ENCODE measurements at places on chromosomes 11 and 22.

GRCh38 chr11:20029193-20029592, 131.1 kb downstream of the DBX1 start:
- no peak for DNase-seq

- no peak for DNase-seq
Observed at GRCh38 chr22:40720538-40721256, 41.4 kb downstream of the MCHR1 start.

- peak; percentile 46 for DNase-seq
Observed at GRCh38 chr22:22942511-22943329, 55.1 kb downstream of the IGLL5 start.

- DNase-seq = no peak
Observed at GRCh38 chr11:116712428-116712827, 60.4 kb downstream of the BUD13 start.

DNA sequence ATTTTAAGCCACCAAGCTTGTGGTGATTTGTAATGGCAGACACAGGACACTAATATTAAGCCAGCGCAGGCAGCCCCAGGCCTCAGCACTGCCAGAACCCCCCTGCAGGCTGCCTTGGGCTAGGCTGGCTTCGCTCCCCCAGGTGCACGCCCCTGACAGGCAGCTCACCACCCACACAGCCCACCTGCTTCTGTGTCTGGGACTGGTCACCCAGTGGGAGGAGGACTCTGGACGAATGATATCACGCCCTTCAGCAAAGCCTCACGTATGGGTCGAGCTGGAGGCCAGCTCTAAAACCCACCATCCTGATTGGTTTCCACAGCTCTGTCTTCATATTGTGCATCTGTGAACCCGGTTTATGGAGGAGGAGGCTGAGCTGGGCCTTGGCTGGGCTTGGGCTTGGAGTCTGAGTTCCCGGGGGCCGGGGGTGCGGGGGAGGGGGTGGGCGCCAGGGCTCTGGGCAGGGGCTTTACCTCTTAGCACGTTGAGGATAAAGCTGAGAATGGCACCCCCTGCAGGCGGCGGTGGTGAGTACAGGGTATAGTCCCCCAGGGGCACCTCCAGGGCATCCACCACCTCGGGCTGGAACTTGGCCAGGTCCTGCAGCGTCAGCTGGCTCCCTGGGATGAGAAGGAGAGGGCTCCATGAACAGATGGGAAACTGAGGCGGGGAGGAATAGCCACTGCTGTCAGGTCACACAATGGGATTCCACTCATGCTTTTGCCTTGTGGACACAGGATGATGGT, 13.8 kb downstream of the GGT5 start:
- peak; percentile 39 for DNase-seq

GRCh38 chr11:80783561-80783960, 1342.7 kb upstream of the TENM4 start:
- no peak for DNase-seq

GRCh38 chr11:22138264-22138663, 54.6 kb upstream of the ANO5 start:
- no peak for DNase-seq

DNA sequence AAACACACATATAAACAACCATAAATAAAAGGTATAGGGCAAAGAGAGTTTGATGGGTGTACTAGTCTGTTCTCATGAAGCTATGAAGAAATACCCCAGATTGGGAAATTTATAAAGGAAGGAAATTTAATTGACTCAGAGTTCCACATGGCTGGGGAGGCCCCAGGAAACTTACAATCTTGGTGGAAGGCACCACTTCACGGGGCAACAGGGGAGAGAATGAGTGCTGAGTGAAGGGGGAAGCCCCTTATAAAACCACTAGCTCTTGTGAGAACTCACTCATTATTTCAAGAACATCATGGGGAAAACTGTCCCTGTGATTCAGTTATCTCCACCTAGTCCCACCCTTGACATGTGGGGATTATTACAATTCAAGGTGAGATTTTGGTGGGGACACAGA, 385.9 kb upstream of the ANO5 start:
- DNase-seq = no peak

DNA sequence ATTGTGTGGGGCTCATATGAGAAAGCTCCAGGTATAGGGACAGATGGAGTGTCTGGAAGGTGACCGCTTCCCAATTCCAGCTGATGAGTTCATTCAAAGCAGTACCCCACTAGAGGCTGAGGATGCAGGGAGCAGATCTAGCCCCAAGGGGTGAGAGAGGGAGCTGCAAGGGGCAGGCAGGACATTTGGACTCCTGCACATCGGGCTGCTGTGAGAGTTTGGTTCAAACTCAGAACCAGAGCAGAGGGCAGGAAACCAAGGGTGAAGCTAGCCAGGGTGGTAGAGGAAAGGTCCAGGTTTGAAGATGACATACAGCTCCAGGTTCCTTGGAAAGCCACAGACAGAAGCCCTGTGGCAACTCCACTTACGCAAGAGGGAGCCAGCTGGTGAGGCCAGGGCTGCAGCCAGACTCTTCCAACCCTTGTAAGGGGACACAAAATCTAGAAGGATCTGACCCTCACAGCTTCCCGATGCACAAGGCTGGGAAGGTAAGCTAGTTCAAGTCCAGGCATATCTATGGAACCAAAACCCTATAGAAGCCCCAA, 1.9 kb downstream of the CSNK2A3 start:
- no peak for DNase-seq

GRCh38 chr22:19892257-19892879, 37.7 kb upstream of the GNB1L start:
- DNase-seq = peak; percentile 45

GRCh38 chr11:68260484-68260883, 11.3 kb downstream of the C11orf24 start:
- no peak for DNase-seq

DNA sequence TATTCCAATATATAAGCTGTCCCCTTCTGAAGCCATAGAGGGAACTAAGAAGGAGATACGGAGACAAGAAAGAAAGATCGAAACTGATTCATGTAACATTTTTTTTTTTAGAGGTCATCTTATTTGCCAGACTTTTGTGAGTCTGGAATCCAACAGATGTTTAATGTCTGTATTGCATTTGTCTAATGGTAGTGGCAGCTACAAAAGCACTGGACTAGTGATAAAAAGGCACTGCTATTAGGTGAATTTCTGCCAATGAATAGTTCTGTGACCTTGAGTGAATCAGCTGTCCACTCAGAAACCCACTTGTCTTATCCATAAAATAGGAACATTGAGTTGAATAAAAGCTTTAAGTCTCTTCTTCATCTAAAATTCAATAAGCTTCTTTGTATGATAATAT, 25.8 kb upstream of the LUZP2 start:
- DNase-seq = no peak

DNA sequence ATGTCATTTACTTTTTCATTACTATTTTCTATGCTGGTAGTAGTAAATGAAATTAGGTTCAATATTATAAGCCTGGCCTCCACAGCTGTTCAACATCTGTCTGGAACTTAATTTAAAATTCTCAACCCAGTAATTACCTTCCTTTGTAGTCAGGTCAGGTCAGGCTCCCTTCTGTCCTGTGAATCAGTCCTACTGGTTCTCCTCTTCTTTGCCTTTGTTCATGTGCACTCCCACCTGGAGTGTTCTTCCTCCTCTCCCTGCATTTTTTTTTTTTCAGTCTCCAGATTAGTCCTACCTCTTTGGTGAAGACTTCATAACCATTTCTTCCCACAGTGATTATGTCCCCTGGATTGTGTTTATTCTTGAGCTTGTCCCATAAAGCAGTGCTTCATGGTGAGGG, 67.9 kb downstream of the DKK3 start:
- no peak for DNase-seq
